ENCODE measurements at places on chromosomes 7 and 10.

- DNase-seq, result no peak
These were observed 6.0 kb downstream of the ZMIZ1 start for GRCh38 chr10:79074732-79075131.

DNA sequence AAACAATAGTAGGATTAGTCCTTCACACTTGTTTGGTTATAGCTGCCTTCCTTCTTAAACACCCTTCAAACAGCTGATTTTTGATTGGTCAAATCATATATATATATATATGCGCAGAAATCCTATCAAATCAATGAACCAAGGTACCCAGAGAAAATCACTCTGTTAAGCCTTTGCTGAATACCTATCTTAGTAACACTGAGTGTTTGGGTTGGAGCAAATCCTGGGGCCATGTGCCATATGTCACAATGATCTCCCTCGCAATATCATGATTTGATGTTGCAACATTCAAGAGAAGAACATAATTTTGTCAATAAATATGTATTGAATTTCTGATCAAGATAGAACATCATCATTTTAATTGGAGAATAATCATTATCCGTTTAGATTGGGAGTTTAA, 795.6 kb downstream of the REEP3 start:
- no peak for DNase-seq

DNA sequence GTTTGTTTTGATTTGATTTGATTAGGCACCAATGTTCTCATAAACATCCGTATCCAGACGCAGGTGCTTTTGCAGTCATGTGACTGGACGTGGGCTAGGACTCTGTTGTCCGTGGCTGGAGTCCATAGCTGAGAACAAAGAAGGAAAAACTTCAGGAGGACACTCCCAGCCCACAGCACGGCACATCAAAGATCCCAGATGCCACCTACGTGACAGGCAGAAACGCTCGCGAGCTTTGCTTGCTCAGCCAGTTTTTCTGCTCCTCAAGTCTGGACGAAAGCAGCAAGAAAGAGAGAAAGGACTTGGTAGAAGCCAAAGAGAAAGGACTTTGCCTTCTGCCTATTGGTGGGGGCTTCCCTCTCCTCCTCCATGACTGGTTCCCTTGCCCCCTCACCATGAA, 6.9 kb upstream of the ZKSCAN1 start:
- no peak for DNase-seq

- peak; percentile 65 for DNase-seq
These were observed 94.4 kb upstream of the KIAA1217 start for GRCh38 chr10:24114556-24114955.

DNA sequence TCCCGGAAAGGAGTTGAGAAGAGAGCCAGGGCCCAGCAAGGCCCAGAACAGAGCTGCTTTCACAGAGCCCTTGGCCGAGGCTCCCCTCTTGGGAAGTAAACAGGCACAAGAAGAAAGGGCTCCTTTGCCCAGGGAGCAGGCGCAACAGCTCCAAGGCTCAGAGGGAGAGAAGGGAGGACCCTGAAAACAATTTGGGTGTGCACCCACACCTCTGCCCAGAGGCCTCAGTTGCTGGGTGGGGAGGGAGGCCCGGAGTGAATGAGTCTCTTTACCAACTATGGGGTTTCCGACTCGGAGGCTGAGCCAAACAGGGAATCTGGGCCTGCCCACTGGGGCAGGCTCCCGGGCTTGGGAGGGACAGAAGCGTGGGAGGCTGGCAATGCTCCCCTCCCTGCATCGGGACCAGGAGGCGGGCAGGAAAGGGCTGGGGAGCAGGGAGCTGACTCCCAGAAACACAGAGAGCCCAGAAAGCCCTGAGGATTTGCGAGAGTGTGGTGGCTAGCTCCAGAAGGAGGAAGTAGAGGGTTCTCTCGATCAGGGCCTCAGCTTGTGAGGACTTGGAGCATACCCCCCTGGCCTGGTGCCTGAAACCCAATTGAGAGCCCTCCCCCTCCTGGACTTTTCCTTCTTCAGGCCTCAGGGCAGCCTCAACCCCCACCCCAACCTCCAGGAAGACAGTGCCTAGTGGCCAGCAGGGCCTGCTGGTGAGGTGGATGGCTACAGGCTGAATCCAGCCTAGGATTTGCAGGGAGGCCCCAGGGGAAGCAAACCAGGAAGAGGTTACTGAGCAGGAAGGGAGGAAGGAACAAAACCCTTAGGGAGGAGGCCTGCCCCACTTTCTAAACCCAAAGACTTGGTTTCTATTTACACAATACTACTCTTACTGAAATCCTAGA, 6.2 kb downstream of the C10orf105 start:
- DNase-seq, result no peak

DNA sequence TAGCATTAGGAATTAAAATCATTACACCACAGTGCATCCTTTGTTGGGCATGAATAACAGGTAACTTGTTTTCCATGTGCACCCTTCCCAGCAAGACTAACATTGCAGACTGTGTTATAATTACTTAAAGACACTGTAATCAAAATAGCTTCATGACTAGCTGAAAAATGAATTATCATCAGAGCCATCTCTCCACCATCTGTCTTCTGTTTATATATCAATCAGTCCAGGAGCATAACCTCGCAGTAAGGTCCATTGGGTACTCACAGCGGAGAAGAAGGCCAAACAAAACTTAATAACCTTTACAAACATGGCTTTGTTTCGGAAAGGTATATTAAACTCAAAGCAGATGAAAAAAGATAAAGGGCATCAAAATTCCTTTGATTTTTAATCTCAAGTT, 90.6 kb downstream of the ODAD2 start:
- DNase-seq, result no peak

DNA sequence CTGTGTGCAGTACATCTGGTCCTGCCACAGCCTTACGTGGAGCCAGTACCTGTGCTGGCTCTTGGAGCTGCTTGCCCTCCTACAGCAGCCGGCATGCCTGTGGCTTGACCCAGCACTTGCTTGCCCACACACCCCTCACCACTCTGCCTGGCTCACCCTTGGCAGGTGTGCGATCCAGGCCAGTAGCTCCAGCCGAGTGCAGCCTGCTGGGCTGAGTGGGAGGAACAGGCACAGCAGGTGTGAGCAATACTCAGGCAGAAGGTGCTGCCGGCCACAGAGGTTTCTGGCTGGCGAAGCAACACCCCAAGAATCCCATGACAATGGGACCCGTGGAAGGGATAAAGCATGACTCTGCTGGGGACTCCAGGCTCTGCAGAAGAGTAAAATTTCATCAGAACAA, 173.5 kb upstream of the ADCY1 start:
- DNase-seq, result no peak

DNA sequence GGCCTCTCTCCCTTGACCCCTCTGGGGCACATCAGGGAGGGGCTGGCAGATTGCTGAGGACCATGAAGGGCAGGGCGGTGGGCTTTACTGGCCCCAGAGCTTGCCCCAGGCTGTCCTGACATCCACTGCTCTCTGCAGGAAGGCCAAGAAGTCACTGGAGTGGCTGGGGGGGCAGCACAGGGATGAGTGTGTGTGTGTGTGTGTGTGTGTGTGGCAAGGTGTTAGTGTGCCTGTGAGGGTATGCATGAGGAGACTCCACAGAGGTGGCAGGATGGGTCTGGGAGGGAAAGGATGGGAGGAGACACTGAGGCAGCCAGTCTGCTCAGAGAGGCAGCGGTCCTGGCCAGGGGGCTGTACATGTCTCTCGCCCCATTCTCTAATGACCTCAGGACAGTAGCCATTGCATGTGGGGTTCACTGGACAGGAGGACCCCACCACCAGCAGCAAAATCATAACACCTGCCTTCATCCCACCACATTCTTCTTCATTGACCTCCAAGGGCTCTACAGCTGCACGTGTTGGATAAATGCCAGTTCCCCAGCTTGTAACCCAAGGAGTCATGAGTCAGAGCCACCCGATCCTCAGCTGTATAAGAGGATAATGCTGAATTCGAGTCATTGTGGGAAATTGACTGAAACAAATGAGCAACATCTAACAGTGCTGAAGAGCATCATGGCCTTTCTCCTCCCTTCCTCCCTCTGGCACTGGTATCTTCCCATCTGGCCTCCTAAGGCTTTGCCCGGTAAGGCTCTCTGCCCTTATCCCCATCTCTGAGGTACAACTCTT, 720.5 kb downstream of the GRID1 start:
- DNase-seq, result no peak

GRCh38 chr7:107469929-107470328, at the start of gene GPR22:
Gene GPR22 (plus strand): TSS chr7:107470057. CDS start chr7:107474061, 4,004 bp downstream.
- DNase-seq, result peak; percentile 30

- no peak for DNase-seq
These were observed 60.7 kb downstream of the TRIM24 start for GRCh38 chr7:138520742-138521141.

DNA sequence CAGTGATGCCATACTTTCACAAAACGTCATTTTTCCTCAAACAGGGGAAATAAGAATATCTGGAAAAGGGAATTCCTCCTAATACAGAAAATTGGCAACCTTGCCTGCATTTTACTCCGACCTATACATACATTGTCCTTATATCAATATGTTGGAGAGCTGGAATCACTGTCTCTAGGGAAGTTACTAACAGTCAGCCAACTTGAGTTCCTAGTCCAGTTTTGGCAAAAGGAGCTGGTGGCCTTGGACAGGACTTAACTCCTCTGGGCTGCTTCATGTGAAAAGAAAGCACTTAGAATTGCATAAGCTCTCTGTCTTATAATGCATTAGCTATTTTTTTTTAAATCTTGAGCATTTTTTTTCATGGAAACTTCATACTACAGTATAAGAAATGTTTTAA, 174.2 kb upstream of the HGF start:
- DNase-seq, result no peak

GRCh38 chr10:33234831-33235237, 99.6 kb downstream of the NRP1 start:
- no peak for DNase-seq

DNA sequence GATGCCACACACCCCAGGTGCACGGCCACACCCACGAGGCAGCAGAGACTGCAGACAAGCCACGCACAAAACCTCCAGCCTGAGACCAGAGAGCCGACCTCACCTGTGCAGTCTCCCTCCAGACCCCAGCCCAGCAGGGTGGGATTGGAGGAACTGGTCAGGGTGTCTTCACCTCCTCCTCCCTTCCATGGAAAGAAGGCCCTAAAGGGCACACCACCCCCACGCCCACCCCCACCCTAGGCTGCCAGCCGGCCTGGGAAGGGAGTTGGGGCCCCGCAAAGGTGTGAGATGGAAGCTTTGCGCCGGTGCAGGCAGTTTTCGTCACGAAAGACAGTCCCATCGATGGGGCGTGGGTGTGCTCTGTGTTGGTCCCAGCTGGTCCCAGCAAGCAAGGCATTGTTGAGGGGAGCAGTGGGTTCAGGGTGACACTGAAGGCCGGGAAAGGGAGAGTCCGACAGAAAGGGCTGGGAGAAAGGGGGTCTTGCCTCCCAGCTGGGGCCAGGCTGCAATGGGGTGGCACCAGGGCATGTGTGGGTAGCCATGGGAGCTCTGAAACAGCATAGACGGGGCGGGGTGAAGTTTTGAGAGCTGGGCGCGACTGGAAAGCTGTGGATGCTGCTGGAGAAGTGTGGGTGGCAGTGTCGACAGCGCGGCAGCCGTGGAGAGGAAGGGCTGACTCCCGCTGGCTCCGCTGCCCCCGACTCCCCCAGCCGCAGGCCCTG, 349.2 kb downstream of the GLRX3 start:
- no peak for DNase-seq

- DNase-seq, result no peak
These were observed 187.9 kb downstream of the BICC1 start for GRCh38 chr10:58700591-58700990.

DNA sequence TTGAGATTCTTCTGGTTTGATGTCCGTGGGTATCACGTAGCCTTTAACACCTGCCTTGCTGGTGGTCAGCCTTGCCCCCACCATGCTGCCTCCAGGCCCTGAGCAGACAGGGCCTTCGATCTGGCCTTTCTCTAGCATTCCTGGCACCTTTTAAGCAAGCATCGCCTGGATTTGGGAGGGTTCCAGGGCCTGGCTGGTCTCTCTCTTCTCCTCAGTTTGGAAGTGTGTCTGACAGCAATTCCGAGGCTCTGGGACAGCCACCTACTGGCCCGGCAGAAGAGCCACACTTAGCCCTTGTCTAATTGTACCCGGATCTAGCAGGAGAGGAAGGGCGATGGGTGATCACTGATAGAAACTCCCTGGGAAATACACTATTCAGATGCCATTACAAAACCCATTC, 441.3 kb upstream of the MKI67 start:
- peak; percentile 29 for DNase-seq

- DNase-seq, result no peak
These were observed 47.4 kb downstream of the ALOX5 start for GRCh38 chr10:45421221-45422097.

DNA sequence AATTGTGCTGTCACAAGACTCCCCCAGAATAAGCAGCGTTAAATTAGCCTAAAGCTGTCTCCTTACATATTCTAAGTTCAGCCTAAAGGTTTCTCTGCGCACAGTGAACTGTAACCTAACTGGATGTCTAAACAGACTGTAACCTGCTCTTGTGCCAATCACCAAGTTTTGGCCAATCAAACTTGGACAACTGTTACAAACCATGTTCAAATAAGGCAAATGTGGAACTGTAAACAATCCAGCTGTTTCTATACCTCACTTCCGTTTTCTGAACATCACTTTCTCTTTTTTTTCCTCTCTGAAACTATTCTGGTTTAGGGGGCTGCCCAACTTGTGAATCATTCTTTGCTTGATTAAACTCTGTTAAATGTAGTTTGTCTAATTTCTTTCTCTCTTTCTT, 252.2 kb upstream of the HABP2 start:
- no peak for DNase-seq

GRCh38 chr7:135828604-135829003, 80.0 kb upstream of the FAM180A start:
- peak; percentile 83 for DNase-seq

DNA sequence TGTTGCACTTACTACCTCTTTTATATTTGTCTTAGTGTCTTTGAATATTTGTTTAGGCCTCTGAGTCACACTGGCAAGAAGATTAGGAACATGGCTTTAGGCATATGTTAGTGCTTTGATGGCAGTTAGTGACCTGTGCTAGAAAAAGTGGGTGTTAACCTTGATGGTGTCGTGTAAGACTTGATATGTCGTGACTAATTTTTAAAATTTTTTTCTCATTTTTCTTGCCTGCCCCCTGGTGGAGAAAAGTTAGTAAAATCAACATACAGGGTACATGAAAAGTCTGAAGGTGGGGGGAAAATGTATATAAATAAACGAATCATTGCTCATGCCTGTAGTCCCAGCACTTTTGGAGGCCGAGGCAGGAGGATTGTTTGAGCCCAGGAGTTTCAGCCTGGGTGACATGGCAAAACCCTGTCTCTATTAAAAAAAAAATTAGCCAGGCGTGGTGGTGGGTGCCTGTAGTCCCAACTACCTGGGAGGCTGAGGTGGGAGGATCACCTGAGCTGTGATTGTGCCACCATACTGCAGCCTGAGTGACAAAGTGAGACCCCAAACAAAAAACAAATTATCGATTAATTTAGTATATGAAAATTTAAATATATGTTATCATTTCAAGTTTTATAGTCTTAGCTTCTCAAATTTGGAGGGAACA, 44.6 kb downstream of the TAX1BP1 start:
- DNase-seq, result peak; percentile 22

GRCh38 chr7:48575516-48575915, 348.8 kb upstream of the CDC14C start:
- no peak for DNase-seq
